Activated CD4-positive, CD25-positive, alpha-beta regulatory T cell (primary cell): ENCODE measurements at places on chromosomes 2 and 18.

DNA sequence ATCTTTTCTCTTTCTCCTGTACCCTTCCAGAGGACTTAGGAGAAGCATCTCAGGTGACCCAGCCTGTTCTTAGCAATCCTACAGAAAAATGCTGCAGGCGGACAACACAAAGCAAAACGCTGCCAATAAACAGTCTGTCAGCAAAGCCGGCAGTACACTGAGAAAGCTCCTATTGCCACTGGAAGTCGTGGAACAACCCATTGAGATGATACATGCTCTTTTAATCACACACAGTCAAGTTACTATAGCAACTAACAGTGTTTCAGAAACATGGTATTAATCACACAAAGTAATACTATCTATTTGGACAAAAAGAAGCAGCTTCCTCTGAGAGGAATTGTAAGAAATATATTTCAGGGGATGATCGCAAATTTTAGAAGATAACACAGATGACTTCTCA, 10.5 kb downstream of the CTLA4 start:
- no peak for DNase-seq

- DNase-seq: no peak
Measured at GRCh38 chr18:55384115-55384514, 203.9 kb downstream of the TCF4 start.

DNA sequence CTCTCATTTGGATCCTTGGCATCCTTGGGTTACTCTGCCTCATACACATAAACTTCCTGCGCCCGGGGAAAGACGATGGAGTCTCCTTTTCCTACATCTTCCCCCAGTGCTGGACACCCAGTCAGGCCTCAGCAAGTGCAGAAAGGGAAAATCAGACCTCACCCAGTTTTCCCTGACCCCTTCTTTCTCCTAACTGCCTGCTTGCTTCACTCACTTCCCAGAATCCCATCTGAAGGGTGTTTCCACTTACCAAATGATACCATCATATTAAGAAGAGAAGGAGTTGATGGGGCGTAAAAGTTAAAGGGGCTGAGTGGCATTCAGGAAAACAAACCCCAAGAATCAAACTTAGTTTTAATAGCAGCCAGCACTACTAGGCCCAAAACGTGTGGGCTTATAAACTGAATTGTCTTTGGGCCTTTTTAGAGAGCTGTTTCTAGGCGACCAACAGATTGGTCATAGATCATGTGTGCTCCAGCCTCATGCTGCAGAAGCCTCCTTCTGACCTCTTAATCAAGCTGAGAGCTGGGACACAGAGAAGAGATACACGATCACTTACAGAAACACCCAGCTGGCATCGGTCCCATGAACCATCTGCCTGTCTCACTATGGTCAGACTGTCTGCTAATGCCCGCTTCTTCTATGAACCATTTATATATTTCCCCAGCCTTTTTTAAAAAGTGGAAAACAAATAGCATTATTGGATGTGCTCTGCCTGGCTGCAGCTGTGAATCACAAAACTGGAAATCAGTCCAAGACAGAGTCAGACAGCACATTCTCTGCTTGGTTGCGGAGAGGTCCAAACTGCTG, 165.7 kb upstream of the SLC14A2 start:
- DNase-seq: no peak

DNA sequence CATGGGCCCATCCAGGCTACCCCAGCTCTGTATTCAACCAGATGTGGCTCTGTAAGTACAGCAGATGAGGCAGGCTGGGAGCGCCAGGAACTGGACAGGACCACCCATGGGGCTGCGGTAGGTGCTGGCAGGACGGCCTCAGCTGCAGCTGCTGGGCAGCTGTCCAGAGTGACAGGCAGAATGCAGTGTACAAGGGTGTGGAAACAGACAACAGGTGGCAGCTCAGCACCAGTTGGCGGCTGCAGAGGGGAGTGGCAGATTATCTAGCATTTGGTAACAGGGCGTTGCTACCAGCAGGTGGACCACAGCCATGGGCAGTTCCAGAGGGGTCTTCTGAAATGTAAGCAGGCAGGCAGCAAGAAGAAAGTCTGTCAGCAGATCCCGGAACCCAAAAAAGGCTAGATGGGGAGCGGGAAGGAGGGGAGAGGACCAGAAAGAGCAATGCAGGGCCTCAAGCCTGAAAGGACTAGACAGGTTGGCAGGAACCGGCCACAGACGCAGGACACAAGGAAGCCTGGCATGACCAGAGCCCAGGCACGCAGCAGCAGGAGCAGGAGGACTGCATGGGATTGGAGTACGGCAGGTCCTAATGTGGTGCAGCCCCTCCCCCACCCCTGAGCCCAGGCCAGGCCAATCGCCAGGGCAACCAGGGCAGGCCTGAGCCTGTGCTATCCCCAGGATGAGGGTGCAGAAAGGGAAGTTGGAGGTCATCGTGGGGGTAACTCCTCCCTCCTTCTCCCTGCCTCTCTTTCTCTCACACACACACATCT, 24.7 kb downstream of the PKDCC start:
- DNase-seq: no peak

- no peak for DNase-seq
Measured at GRCh38 chr18:57437766-57438671, 2.8 kb downstream of the ONECUT2 start.

- no peak for DNase-seq
Measured at GRCh38 chr2:186599186-186599778, 9.4 kb downstream of the ITGAV start.

DNA sequence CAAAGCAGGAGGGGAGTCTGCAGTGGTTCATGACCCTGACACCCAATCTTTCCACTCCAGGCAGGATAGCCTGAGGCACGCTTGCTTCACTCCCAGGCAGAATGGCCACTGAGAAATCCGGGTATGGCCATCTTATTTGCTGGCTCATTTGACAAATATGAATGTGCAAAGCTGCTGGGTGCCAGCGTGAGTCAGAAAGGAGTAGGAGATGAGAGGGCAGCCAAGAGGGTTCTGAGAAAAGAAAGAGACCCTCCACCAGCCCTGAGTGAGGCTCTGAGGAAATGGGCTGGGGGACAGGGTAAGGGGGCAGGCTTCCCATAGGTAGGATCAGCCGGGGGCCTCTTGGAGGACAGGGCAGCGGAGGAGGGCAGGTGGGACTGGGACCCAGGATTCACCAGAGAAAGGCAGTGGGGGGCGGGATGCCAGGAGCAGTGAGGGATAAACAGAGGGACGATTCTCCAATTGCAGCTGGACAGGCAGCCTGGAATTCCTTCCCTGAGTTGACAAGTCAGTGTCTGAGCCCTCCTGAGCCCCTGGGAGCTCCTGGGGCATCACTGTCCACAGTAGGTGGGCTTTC, 15.2 kb downstream of the RAMP1 start:
- DNase-seq: no peak

DNA sequence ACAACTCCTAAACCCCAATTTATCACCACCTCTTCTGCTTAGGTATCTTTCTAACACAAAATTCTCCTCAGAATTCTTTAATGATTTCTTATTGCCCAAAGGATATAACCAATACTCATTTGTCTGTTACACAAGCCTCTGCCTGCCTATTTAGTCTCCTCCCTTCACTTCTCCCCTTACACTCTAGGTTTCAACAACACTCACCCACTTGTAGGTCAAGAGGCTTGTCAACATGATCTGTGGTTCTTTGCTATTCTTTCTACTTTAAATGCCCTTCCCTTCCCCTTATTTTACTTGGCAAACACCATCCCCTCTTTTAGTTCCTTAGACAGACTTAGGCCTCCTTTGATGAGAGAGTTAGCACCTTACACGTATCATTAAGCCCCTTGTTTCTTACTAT, 69.0 kb upstream of the C2orf15 start:
- DNase-seq: no peak

DNA sequence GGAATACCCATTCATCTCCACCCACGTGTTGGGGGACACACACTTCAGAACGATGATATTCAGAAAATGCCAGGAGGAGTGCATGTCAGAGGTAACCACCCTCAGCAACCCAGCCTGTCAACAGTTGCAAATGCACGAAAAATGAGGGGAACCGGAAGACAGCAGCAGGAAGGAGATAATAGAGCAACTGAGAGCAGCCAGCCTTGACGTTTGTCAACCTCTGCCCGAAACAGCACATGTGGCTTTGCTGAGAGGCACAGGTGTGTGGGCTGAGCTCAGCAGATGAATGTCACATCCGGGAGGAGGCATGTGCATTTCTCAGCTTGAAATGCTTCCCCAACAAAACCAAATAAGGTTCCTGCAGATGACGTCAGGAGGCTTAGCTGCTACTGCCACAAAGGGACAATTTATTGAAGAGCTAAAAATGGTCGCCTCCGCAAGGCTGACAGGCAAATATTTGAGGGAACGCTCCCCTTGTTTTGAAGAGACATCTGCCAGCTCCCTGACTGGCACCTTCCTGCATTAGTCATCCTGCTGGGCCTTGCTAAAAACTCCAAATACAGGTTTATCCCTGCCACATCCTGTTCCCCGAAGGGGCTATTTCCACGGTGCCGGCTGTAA, 419.0 kb downstream of the NBAS start:
- peak; percentile 30 for DNase-seq

GRCh38 chr2:109197491-109198418, 68.8 kb downstream of the SH3RF3 start:
- no peak for DNase-seq

GRCh38 chr2:135099802-135100483, 47.9 kb downstream of the RAB3GAP1 start:
- DNase-seq: no peak

DNA sequence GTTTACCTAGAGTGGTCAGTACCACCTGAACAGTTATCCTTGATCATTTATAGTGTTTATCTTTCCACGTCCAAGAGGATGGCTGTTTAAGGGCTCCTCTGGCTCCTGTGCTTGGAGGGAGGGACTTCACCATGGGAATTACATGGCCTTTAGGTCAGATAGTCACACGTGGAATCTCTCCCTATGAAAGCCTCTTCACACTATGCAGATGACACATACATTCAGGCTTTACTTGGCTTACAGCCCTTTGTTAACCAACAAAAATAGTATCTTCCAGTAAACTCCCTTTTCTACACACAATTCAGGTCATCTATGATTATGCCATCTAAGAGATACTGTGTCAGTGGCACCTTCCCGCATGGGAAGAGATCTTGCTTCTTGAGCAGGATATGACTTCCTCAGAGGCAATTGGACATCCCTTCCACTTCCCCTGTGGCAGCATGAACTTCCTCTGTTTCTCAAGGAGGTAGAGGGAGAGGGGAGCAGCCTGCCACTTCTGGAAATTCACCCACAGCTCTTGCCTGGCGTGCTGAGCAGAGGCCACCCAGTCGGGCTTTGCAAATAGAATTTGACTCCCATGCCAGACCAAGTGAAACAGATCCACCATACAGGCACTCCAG, 53.5 kb downstream of the COLEC12 start:
- no peak for DNase-seq

DNA sequence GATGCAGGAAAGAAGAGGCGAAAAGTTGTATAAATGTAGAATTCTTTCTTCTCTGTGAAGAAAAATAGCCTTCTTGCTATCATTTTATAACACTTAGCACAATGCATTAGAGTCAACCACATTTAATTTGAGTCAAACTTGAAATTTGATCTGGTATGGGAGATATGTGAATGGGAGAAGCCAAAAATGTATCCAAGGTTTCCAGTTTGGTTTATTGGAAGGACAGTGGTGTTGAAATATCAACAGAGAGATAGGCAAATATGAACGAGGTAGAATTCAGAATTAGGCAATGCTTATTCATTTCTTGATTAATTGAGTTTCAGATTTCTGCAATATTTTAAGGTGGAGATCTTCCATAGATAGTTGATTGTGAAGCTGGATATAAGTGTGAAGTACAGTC, 991.9 kb upstream of the CHAC2 start:
- no peak for DNase-seq

- no peak for DNase-seq
Measured at GRCh38 chr2:65767946-65768345, 335.5 kb upstream of the SPRED2 start.

DNA sequence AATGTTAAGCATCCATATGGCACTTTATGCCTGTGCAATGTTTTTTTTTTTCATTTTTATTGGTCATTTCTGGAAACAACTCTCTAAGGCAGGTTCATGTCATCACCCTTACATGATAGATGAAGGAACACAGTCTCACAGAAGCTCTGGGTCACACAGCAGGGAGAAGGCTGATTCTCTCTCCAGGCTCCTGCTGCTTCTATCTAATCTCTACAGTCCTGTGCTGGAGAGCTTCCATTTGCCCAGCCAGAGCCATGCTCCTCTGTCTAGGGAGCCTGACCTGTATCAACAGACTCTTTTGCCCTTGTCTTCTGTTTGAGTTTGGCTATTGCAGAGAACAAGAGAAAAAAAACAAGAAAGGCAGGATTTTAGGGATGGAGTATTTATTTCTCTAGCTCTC, 584.8 kb downstream of the MBD2 start:
- DNase-seq: no peak

DNA sequence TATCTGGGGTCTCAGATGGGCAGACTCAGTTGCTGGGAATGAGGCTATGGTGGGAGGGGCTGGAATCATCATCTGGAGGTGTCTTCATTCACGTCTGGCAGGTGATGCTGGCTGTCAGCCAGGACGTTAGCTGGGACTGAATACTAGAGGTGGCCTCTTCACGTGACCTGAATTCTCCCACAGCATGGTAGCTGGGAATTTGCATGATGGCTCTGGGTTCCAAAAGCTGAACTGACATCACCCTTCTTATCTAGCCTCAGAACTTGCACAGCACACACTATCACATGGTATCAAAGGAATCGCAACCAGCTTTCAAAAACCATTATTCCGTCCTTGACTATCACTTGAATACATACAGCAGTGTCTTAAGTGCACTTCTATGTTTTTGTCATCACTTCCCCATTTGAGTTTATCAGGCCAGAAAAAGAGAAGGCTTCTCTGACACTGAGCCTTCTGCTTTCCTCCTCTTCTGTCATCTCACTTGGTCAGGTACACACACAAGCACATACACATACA, 53.0 kb upstream of the LRP2 start:
- DNase-seq: no peak

DNA sequence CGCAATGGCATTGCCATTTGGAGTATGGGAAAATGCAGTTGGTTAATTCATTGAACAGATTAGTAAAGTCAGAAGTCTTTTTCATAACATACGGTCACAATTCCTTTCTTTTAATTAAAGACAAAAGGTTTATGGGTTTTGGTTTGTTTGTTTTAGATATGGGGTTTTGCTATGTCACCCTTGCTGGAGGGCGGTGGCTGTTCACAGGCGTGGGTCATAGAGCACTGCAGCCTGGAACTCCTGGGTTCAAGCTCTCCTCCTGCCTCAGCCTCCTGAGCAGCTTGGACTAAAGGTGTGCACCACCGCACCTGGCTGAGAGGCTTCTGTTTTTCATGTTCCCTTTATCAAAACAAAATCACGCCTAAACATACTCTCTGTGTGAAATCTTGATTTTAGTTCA, 18.7 kb upstream of the ELAC1 start:
- DNase-seq: no peak

- DNase-seq: no peak
Measured at GRCh38 chr2:177797808-177798207, 274.8 kb downstream of the PDE11A start.

DNA sequence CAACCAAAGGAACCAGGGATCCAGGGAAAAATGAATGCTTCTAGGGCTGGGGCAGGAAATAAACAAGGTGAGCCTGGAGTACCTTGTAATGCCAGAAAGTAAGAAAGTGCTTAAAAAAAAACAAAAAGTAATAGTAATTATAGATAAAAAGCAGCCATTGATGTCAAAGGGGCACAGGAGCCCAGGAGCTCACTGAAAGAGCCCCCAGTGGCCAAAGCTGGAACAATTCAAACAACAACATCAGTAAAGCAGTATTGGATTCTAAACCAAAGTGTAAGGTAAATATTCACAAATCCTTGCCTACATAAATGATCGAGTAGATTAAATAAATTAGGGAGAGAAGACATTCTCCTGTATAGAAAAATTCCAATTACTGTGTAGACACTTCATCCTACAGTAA, 114.3 kb upstream of the ARL4C start:
- no peak for DNase-seq

GRCh38 chr2:223949241-223949840, 4.2 kb upstream of the WDFY1 start:
- no peak for DNase-seq
